ENCODE measurements at places on chromosomes 12 and 14.

DNA sequence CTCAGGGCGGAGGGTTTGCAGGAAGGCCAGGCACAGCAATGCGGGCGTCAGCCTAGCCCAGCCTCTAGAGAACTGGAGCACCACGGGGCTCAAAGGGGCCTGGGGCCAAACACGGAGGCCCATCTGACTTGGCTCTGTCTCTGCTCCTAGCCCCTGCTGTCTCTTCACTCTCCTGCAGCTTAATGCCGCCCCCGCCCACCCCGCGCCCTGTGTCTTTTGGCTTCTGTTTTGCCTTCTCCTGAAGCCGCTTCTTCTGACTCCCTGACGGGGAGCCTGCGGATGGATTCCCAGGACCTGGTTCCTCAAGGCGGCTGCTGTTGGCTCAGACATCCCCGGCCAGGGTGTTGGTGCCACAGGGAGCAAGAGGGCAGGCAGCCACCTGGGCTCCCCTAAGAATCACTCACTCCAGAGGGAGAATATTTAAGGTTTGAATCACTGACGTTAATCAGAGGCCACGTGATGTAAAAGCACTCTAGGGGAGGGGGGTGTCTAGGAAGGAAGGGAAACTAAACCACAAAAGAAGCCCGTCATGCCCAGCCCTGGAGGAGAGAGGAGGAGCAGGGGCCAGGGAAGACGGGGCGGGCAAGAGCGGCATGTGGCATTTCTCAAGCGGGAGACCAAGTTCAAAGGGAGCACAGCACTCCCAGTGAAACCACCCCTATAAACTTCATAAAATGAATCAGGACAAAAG is 36.9 kb upstream of the PRMT8 start:
- DNase-seq = no peak

GRCh38 chr12:128844031-128844635 is 9.1 kb upstream of the GLT1D1 start:
- no peak for DNase-seq

- DNase-seq = no peak
Measured at GRCh38 chr14:32697114-32697513, 241.6 kb upstream of the NPAS3 start.

DNA sequence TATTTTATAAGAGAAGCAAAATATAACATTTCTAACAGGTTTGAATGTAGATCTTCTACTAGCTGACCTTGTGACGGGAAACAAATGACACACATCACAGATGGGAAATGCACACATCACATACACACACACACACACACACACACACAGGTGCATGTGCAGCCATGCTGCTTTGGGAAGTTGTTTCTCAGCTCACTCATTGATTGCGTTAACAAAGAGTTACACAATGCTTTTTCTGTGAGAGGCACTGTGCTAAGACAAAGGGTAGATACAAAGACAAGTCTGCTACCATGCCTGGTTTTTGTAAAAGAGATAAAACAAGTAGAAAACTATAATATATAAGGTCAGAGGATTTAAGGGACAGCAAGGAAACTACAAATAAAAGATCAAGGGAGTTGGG is 1.3 kb upstream of the NR1H4 start:
- no peak for DNase-seq

DNA sequence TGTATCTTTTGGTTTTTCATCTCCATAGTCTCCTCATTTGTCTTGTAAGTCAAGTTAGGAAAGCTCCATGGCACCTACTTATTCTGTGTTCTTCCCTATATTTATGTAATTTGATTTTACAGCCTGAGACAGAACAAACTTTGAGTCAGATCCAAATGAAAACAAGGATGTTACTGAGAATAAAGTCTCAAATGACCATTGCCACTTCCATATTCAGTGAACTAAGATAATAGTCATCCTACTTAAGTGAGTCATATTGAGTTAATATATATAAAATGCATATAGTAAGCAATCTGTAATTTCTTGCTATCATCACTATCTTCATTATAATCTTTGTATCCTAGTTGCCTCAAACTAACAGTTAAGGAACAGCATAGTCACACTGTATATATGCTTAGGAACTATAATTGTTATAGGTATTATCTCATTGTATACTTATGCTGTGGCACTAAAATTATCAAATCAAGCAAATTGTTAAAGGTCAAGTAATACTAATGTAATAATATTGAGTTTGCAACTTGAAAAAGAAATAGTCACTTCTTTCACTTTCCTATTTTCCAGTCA is 30.8 kb downstream of the TMTC3 start:
- DNase-seq = no peak

- no peak for DNase-seq
Measured at GRCh38 chr12:81208187-81208911, 130.5 kb downstream of the ACSS3 start.

DNA sequence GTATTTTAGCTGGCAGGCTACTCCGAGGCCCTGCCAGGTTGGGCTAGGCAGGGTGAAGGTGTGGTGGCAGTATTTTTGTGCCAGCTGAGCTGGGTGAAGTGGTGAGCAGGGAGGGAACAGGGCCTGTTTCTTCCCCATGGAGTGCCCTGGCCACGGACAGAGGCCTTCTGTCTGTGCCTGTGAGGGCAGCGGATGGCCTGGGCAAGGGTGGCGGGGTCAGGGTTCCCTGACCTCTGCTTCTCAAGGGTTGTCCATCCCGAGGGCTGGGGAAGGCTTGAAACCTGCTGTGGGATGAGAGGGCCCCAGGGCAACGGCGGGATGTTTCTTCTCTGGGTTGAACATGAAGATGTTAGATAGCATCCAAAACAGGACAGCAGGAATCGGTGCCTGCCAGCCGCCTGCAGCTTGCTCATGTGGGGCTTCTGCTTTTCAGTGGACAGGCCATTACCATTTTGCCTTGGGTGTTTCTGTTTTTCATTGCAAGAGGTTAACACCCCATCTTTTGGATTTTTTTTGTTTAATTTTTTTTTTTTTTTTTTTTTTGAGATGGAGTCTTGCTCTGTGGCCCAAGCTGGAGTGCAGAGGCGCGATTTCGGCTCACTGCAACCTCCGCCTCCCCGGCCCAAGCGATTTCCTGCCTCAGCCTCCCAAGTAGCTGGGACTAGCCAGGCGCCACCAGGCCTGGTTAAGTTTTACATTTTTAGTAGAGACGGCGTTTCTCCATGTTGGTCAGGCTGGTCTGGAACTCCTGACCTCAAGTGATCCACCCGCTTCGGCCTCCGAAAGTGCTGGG is 3.3 kb downstream of the MTA1 start:
- no peak for DNase-seq

DNA sequence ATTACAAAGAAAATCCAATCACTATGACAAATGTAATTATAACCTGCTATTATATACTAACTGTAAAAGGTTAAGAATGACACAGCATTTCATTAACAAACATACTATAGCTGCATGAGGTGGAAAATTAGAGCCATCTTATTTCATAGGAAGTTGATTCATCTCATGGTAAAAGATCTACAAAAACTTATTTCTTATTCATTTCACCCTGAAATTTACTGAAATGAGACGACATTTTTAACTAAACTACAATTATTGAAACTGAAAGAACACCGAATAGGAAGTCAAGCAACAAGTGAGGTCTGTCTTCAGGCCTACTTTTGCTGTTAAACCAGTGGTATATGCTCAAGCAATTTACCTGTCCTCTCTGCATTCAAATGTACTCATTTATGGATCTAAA is 87.2 kb downstream of the CEP83 start:
- DNase-seq = no peak

DNA sequence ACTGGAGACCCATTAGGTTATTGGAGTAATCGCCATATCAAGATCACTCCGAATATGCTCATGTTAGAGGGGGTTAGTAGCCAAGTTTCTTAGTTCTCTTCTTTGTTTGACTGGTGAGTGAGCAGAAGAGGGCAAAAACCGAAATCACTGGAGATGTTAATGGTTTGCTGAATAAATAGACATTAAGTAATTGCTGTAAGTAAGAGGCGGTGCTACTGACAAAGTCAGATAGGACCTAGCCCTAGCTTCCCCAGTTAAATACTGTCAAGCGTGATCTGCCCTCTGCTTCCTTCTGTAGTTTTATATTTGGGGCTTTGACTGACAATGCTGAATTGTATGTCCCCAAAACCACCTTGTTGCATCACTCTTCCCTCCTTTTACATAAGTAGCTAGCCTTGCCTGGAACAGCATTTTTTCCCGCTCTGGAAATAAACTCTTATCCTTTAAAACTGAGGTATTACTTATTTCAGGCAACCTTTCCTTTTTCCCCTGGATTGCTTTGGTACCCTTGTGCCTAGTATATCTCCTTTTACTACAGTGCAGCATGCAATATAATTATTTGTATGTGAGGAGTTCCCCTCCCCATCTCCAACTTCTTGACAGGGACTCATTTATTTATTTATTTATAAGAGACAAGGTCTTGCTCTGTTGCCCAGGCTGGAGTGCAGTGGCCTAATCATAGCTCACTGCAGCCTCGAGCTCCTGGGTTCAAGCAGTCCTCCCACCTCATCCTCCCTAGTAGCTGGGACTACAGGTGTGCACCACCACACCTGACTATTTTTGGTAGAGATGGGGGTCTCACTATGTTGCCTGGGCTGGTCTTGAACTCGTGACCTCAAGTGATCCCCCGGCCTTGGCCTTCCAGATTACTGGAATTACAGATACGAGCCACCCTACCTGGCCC is 1.4 kb downstream of the SNRPF start:
- DNase-seq = no peak

DNA sequence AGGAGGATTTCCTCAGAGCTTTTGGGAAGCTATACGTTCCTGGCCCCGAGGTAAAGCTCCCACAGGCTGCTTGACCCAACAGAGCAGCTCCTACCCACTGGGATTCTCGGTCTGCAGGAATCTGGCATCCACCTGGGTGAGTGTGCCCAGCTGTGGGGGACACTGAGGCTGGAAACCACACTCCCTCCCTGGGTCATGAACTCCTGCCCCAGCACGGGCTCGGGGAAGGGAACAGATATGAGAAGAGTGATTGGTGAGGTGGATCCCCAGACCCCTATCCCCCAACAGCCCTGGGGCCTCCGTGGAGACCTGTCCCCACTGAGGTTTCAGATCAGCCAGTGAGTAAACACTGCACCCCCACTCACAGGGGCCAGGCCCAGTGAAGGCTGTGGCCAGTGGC is 3.3 kb downstream of the FAIM2 start:
- DNase-seq = no peak

GRCh38 chr12:27163048-27163715 is 80.8 kb upstream of the C12orf71 start:
- DNase-seq = no peak

- DNase-seq = no peak
Measured at GRCh38 chr12:26054383-26054782, 70.5 kb downstream of the BHLHE41 start.

- no peak for DNase-seq
Measured at GRCh38 chr12:97650242-97650641, 187.6 kb downstream of the RMST start.

DNA sequence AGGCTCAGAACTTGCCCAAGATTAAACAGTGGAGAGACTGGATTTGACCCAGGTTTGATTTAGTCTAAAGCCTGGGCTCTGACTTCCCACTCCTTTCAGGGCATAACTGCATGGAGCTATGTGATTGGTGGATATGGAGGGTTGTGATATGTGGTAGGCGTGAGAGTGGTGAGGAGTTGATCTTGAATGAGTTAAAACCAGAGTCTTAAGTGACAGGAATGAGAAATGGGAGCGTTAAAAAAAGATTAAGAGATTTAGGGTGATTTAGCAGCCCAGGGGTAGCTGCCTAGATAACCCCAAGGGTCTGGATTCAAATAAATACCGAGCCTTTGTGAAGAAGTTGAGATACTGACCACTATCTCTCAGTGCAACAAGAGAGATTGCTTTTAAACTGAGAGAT is 8.4 kb downstream of the SYNDIG1L start:
- no peak for DNase-seq

DNA sequence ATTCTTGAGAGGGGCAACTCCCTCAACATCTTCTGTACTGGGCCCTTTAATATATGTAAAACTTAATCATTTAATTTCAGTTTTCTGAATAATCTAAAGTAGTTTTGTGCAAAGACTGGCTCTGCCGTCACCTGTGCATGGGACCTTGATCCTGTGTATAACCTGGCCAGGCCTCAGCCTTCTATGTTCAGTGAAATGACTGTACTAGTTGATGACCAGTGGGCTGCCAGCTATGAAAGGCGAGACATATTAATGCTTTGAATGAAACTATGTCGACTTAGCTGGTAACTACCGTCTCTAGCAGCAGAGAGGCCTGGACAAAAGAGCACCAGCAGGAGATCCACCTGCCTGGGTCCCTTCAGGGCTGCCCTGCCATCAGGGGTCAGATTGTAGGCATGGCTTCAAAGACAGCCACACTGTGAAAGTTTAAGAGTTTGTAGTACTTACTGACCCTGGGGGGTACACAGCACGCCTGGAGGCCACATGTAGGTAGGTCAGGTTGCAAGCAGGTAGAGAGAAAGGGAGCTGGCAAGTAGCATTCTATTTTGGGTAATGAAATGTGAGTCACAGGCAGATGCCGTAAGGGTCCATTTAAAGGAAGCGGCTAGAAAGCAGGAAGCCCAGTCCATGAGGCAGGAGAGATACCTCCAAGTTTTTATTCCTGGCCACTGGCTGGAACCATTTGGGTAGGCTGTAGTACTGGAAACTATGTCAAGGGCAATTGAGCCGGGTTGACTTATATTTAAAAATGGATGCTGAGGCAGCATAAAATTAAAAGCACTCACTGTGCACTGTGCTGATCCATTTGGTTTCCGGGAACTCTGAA is 77.2 kb downstream of the BHLHE41 start:
- DNase-seq = no peak

GRCh38 chr14:52348279-52348678 is 34.2 kb downstream of the PTGER2 start:
- no peak for DNase-seq

- DNase-seq = no peak
Measured at GRCh38 chr12:69996722-69997121, 171.7 kb downstream of the MYRFL start.

DNA sequence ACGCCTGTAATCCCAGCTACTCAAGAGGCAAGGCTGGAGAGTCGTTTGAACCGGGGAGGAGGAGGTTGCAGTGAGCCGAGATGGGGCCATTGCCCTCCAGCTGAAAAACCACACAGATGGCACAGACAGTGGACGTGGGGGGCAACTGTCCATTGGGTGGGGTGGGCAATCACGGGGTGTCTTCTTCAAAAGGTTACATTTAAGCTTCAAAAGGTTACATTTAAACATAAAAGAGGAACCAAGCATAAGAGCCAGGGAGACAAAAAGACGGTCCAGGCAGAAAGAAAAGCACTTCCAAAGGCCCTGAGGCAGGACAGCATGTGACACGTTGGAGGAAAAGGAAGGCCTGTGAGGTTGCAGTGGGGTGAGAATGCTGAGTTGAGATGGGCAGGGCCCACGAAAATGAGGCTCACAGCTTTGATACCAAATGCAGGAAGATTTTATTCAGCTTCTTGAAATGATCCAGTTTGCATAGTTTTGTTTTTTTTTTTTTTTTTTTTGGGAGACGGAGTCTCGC is 10.7 kb downstream of the SCARB1 start:
- no peak for DNase-seq

- no peak for DNase-seq
Measured at GRCh38 chr12:82412246-82412645, 53.9 kb downstream of the METTL25 start.

GRCh38 chr12:16238661-16239060 is 38.8 kb downstream of the SLC15A5 start:
- no peak for DNase-seq
